RPMI8226 (cell line): ENCODE measurements at places on chromosomes 7 and 10.

DNA sequence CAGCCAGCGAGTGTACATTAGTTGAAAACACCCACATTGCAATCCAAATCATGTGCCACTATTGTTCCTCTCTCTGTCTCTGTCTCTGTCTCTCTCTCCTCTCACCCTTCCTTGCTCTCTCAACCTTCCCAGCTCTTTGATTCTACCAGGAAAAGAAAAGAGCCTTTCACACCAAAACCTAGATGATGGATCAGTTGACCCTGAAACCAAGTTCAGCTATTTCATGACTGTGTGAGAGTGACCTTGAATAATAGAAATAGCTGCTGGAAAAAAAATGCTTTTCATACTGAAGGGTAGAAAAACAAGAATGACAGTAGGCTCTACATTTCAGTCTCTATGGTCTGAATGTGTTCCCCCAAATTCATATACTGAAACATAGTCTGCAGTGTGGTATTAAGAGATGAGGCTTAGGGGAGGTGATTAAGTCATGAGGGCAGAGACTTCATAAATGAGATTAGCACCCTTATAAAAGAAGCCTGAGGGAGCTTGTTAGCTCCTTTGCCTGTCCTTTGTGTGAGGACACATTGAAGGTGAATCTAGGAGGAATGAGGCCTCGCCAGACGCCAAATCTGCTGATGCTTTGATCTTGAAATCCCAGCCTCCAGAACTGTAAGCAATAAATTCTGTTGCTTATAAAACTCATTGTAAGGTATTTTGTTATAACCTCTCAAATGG is 65.2 kb downstream of the LYZL1 start:
- no peak for DNase-seq

DNA sequence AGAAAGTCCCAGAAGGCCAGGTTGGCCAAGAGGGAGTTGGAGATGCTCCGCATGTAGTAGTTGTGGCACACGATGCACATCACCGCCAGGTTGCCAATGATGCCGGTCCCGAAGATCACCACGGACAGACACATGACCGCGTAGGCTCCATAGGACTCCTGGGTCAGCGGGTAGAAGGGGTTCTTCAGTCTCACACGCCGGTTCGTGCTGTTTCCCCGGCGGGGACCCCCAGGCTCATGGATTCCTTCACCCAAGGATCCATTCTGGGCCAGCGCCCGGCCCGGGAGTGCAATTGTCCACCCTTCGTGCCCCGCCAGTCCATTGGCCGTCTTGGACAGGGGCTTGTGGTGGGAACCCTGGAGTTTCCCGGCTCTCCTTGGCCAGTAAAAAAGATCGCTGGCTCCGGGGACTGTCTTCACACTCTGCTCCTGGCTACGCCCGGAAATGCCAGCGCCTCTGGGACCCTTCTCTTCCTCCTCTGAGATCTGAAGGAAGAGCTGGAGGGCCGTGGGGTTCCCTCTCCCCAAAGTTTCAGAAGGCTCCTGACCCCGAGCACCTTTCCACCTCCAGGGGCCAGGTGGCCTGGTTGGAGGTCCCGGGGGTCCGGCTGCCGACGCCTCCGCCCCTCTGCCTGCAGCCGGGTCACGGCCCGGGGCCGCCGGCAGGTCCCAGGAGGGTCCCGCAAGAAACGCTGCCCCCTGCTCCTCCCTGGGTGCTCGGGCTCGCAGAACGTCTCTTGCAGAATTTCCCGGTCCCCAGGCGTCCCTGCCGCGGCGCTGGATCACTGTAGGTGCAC is 1.3 kb downstream of the GPR37 start:
- DNase-seq, result no peak

DNA sequence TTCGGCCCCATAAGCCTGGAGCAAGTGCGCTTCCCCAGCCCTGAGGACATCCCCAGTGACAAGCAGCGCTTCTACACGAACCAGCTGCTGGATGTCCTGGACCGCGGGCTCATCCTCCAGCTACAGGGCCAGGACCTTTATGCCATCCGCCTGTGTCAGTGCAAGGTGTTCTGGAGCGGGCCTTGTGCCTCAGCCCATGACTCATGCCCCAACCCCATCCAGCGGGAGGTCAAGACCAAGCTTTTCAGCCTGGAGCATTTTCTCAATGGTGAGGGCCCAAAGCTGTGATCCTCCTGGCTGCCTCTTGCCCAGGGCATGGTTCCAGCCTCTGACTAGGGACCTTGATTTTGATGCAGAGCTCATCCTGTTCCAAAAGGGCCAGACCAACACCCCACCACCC is 10.1 kb downstream of the IRF5 start:
- no peak for DNase-seq

GRCh38 chr7:131726031-131726430 is 169.6 kb upstream of the PODXL start:
- DNase-seq, result no peak

DNA sequence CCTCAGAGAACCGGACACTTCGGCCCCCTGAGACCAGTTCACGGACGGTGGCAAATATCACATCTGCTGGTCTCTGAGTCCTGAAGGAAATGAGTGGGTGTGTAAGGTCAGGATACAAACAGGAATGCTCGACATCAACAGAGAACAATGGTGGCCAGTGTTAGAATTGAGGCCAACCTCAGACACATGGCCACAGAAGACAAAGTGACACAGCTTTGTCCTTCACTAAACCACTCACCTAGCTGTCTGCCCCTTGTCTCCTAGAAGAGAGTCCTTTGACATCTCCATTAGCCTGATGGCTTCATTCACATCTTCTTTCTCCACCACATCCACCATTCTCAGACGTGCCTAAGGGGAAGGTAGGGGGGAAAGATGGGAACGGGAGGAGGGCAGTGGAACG is 4.3 kb downstream of the COPS6 start:
- no peak for DNase-seq

- DNase-seq, result peak; percentile 60
Observed at GRCh38 chr7:123494193-123494796, 40.1 kb downstream of the IQUB start.
